ENCODE measurements at places on chromosomes 7 and 10. TPM values are rescaled to one million over a fixed set of nuclear protein-coding genes. Genes with fewer than 3 reads are reported as not detected.

- no peaks in the 10 kb centered on the region for H3K36me3 ChIP-seq
- no peak overlapping the region for H3K27ac ChIP-seq
- no peak overlapping the region for H3K4me3 ChIP-seq
- no peak for DNase-seq
- H3K27me3 ChIP-seq: no peaks in the 10 kb centered on the region
Observed at GRCh38 chr10:119310806-119311205, 103.4 kb downstream of the GRK5 start.

DNA sequence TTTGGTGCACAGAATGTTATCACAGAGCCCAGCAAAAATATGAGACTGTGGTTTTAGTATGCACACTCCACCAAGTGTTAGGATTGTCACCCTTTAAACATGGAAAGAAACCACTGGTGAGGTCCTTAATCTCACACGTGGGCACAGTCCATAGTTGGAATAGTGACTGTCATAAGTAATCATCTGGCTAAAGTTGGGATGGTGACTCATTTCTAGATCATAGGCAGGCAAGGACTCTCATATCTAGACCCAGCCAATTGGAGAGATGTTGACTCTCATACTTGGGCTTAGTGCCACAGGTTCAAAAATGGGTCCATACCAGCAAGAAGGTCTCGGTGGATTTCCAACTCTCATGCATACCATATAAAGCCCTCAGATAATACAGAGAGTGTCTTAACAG lies 39.6 kb upstream of the ZNF680 start:
- no peak for DNase-seq
- no peaks in the 10 kb centered on the region for H3K4me1 ChIP-seq
- no peaks in the 10 kb centered on the region for H3K36me3 ChIP-seq
- no peaks in the 10 kb centered on the region for H3K27me3 ChIP-seq
- H3K4me3 ChIP-seq: no peak overlapping the region

DNA sequence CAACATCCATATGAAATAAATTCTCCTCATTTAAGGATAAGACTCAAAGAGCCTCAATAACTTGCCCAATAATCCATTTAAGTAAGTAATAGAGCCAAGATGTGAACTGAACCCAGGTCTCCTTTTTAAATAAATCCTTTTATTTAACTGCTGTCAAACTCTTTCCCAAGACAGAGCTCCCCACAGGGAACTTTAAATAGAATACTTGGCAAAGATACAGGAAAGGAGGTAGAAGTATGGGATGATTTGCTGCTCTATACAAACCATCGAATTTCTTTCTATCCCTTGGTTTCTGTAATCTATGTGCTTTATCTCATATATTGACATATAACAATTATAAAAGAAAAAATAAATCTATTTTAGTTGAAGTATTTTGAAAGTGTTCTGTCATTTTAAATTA lies 295.9 kb downstream of the CSTF2T start:
- H3K4me3 ChIP-seq: no peak overlapping the region
- H3K27me3 ChIP-seq: no peaks in the 10 kb centered on the region
- H3K27ac ChIP-seq: no peak overlapping the region
- H3K4me1 ChIP-seq: peaks cover 15% of the 10 kb centered on the region
- no peaks in the 10 kb centered on the region for H3K36me3 ChIP-seq
- no peak for DNase-seq

DNA sequence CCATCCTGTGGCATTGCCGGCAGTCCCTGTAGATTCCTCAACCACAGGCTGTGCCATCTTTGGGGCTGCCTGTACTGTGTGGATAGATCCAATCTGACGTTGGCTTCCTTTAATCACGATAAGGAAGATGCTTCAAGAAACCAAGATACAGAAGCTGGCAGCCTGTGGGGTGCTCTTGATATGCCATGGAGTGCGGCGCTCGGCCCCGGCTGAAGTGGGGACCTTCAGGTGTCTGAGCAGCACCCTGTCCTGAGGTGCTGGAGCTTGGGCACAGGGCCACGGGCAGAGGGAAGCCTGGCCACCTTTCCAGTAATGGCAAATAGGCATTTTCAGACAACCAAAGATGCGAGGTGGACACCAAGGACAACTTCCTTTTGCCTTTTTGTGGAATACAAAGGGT lies 139.5 kb downstream of the ACTR3B start:
- H3K27ac ChIP-seq: peak overlapping the region; percentile 53
- H3K4me1 ChIP-seq: no peaks in the 10 kb centered on the region
- no peaks in the 10 kb centered on the region for H3K36me3 ChIP-seq
- peaks cover 3% of the 10 kb centered on the region for H3K27me3 ChIP-seq
- no peak for DNase-seq

DNA sequence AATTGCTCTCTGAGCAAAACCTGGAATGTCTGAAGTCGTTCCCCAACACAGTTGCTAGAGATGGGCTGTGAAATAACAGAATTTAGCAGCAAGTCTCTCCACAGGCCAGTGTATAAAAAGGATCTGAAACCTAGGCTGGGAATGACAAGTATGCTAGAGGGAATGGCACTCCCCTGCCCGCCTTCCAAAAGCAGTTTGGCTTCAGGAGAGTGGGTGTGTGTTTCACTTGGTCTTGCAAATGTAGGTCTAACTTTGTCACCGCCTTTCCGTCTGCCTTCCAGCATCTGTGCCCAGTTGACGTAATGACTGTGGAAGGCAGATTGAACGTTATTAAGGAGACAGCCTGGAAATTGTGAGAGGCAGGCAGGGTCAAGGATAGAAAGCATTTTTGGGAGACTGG lies 18.0 kb upstream of the MTURN start:
- H3K27me3 ChIP-seq: no peaks in the 10 kb centered on the region
- H3K36me3 ChIP-seq: no peaks in the 10 kb centered on the region
- no peak overlapping the region for H3K4me3 ChIP-seq

DNA sequence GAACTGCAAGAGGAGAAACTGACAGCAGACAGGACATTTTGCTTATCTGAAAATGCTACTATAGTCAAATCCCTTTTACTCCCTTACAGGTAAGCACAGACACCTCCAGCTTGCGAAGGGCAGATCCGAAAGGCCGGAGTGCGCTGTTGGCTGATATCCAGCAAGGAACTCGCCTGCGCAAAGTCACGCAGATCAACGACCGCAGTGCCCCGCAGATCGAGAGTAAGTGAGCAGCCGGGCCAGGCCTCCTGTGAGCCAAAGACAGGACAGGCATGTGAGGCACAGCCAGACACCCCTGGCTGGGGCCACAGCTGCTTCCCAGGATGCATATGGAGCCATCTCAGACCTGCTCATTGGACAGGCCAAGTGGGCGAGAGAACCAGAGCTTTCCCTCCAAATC lies 69.4 kb downstream of the WIPF3 start:
- DNase-seq: no peak
- H3K4me1 ChIP-seq: no peaks in the 10 kb centered on the region
- H3K27ac ChIP-seq: no peak overlapping the region
- H3K36me3 ChIP-seq: no peaks in the 10 kb centered on the region
- H3K27me3 ChIP-seq: no peaks in the 10 kb centered on the region

- no peak overlapping the region for H3K27ac ChIP-seq
- no peak for DNase-seq
- H3K4me1 ChIP-seq: no peaks in the 10 kb centered on the region
Observed at GRCh38 chr10:55491712-55492111, 690.7 kb upstream of the PCDH15 start.

- H3K27me3 ChIP-seq: no peaks in the 10 kb centered on the region
- no peak for DNase-seq
- no peak overlapping the region for H3K27ac ChIP-seq
- no peaks in the 10 kb centered on the region for H3K36me3 ChIP-seq
- H3K4me3 ChIP-seq: no peak overlapping the region
Observed at GRCh38 chr7:10706875-10707493, 266.7 kb upstream of the PHF14 start.

DNA sequence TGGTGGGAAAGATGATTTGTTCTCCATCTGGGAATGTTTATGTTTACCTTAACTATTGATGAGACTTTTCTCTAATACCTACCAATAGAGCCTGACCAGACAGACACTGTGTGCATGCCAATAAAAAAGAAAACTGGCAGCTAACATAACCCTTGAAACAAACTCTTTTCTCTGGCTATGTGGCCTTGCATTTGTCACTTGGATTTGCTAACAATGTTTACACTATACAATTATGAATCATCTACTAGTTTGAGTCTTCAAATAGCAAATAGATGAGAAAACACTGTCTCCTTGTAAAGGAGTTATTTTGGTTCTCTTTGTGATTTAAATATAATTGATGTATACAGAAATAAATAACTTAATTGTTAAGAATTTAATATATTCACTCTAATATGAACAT lies 273.1 kb downstream of the SEMA3D start:
- no peak overlapping the region for H3K27ac ChIP-seq
- no peaks in the 10 kb centered on the region for H3K36me3 ChIP-seq
- DNase-seq: no peak
- H3K27me3 ChIP-seq: no peaks in the 10 kb centered on the region
- H3K4me3 ChIP-seq: no peak overlapping the region
- H3K4me1 ChIP-seq: no peaks in the 10 kb centered on the region

- H3K4me1 ChIP-seq: no peaks in the 10 kb centered on the region
- no peak overlapping the region for H3K27ac ChIP-seq
- H3K36me3 ChIP-seq: no peaks in the 10 kb centered on the region
Observed at GRCh38 chr10:11824825-11825224, 1.7 kb downstream of the PROSER2 start.

- no peak for DNase-seq
- H3K4me3 ChIP-seq: no peak overlapping the region
- no peaks in the 10 kb centered on the region for H3K27me3 ChIP-seq
- no peaks in the 10 kb centered on the region for H3K36me3 ChIP-seq
- no peaks in the 10 kb centered on the region for H3K4me1 ChIP-seq
- H3K27ac ChIP-seq: no peak overlapping the region
Observed at GRCh38 chr7:22166928-22167327, 190.0 kb downstream of the RAPGEF5 start.

DNA sequence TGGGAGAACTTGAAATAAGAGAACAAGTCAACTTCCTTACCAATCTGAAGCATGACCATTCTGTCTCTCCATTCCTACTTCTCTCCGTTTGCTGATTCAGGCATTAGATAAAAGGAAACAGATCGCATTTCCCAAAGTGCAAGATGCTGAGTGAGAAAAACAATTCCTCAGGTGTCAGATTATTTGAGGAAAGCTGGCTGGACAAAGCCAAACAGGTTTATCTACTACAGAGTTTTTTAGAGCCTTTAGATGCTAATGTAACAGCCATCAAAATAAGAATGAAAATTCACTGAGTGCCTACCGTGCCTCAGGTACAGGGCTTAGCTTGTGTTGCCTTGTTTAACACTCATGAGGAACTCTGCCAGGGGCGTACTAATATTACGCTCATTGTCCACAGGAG lies 135.9 kb upstream of the MBL2 start:
- no peaks in the 10 kb centered on the region for H3K27me3 ChIP-seq
- H3K27ac ChIP-seq: no peak overlapping the region

- H3K36me3 ChIP-seq: no peaks in the 10 kb centered on the region
- no peak overlapping the region for H3K27ac ChIP-seq
- no peak overlapping the region for H3K4me3 ChIP-seq
Observed at GRCh38 chr7:112266141-112266540, 59.6 kb downstream of the ZNF277 start.

GRCh38 chr7:28717445-28718054 lies 240.6 kb downstream of the TRIL start:
- DNase-seq: no peak
- H3K27ac ChIP-seq: no peak overlapping the region
- peaks cover 34% of the 10 kb centered on the region for H3K36me3 ChIP-seq
- H3K4me3 ChIP-seq: no peak overlapping the region

- no peaks in the 10 kb centered on the region for H3K4me1 ChIP-seq
- no peaks in the 10 kb centered on the region for H3K27me3 ChIP-seq
- H3K36me3 ChIP-seq: no peaks in the 10 kb centered on the region
Observed at GRCh38 chr7:41472427-41473125, 230.3 kb downstream of the INHBA start.

DNA sequence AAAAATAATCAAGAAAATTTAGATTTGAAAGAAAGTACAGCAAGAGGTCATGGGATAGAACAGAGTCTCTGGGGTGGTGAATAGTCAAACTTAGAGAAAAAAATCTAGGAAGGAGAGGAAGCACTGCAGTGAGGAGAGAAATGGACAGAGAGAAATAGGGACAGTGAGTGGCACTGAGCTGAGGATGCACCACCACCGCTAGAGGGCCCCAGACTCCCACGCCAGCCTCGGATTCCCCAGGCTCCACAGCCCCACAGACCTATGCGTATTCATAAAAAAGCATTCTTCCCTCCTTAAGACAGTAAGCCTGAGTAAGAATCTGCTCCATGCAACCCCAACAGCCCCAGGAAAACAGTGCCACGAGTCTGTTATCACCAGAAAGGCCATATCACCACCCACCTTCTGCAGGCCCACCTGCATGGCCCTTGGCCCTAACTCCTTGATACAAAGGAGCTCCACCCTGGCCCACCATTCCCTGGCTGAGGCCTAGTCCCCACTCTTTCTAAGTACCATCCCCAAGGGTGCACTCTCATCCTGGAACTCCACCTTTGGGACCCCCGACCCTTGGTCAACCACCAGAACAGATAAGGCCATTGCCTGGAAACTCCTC lies 91.0 kb downstream of the ALOX5 start:
- H3K27ac ChIP-seq: no peak overlapping the region
- no peaks in the 10 kb centered on the region for H3K27me3 ChIP-seq
- peak; percentile 78 for DNase-seq
- peaks cover 8% of the 10 kb centered on the region for H3K36me3 ChIP-seq
- H3K4me3 ChIP-seq: no peak overlapping the region

- H3K36me3 ChIP-seq: no peaks in the 10 kb centered on the region
- H3K27ac ChIP-seq: no peak overlapping the region
- no peaks in the 10 kb centered on the region for H3K4me1 ChIP-seq
- DNase-seq: no peak
- no peaks in the 10 kb centered on the region for H3K27me3 ChIP-seq
- H3K4me3 ChIP-seq: no peak overlapping the region
Observed at GRCh38 chr10:37885850-37886249, 28.4 kb upstream of the ZNF248 start.

GRCh38 chr7:76330673-76331072 lies 28.1 kb downstream of the YWHAG start:
- DNase-seq: no peak
- peaks cover 8% of the 10 kb centered on the region for H3K36me3 ChIP-seq
- no peak overlapping the region for H3K4me3 ChIP-seq
- peaks cover 82% of the 10 kb centered on the region for H3K4me1 ChIP-seq
- no peaks in the 10 kb centered on the region for H3K27me3 ChIP-seq

DNA sequence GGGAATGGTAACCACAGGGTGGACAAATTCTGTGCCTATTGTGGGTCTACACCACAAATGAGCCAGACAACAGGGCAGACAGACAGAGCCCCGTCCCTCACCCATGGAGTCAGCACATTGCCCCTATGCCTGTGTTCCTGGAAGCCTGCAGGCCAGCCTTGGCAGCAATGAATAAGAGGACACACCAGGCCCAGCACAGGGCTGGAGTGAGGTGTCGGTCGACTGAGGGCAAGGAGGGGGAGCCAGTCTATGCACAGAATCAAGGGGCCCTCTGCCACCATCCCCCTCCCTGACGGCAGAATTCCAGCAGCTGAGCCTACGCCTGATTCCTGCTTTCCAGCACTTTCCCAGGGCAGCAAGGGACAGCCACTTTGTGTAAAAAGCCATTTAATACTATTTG lies 98.2 kb downstream of the CALN1 start:
- H3K27me3 ChIP-seq: no peaks in the 10 kb centered on the region
- no peaks in the 10 kb centered on the region for H3K4me1 ChIP-seq

The COL26A1 gene
- not detected for total RNA-seq

The TDRD1 gene
- total RNA-seq: 1.9 TPM

The TUBB8 gene
- total RNA-seq: not detected

The EPHB6 gene
- total RNA-seq: 8.8 TPM

The PSPH gene
- 7.8 TPM for total RNA-seq

The BBS9 gene
- 29.3 TPM for total RNA-seq

Measured in heart left ventricle (tissue), 16 donors.